ENCODE measurements at places on chromosomes 5 and 9. TPM values are rescaled to one million over a fixed set of nuclear protein-coding genes. Genes with fewer than 3 reads are reported as not detected.

The HTR1A gene
- not detected for total RNA-seq

GRCh38 chr5:146410272-146410671, 36.9 kb upstream of the TCERG1 start:
- DNase-seq: no peak
- no peaks in the 10 kb centered on the region for H3K36me3 ChIP-seq
- no peak overlapping the region for H3K4me3 ChIP-seq
- no peaks in the 10 kb centered on the region for H3K4me1 ChIP-seq
- no peak overlapping the region for H3K27ac ChIP-seq

DNA sequence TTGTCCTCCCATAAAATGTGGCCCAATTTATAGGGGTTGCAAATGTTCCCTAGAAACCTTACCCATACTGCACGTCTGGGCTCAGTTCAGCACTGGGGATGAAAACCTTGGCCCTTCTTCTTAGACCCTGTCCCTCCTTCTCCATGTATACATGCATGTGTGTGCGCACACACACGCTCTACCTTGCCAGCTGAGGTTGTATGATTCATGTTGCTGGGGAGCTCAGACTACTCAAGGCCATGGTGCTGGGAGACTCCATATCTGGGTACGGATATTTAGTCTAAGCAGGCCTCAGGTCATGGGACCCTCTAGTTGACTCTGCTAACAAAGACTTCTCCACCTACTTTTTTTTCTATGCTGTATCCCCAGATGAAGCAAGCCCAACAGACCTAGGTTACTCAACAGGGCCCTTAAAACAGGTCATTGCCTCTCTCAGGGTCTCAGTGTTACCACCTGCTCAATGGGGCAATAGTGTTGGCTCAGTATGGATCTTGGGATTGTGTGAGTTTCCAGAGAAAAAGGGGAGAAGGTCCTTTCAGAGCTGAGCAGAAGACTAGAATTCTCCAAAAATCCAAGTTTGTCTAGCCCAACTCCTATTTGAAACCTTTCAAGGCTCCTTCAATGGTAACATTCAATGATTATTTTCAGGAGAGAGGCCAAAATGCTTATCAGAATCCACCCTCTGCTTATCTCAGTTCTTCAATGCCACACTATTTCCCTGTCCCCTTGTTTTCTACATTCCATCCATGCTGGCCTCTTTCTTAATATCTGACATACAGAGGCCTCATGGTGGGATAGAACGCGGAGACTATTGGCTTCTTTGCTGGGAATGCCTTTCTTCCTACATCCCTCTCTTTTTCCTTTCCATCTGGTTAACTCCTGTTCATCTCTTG, 123.6 kb upstream of the PITX1 start:
- no peaks in the 10 kb centered on the region for H3K36me3 ChIP-seq
- no peak for DNase-seq
- no peak overlapping the region for H3K27ac ChIP-seq
- H3K27me3 ChIP-seq: peaks cover 25% of the 10 kb centered on the region
- no peaks in the 10 kb centered on the region for H3K4me1 ChIP-seq

The MAMDC2 gene
- 1.5 TPM for total RNA-seq
